ENCODE measurements at places on chromosomes 5 and 9.

DNA sequence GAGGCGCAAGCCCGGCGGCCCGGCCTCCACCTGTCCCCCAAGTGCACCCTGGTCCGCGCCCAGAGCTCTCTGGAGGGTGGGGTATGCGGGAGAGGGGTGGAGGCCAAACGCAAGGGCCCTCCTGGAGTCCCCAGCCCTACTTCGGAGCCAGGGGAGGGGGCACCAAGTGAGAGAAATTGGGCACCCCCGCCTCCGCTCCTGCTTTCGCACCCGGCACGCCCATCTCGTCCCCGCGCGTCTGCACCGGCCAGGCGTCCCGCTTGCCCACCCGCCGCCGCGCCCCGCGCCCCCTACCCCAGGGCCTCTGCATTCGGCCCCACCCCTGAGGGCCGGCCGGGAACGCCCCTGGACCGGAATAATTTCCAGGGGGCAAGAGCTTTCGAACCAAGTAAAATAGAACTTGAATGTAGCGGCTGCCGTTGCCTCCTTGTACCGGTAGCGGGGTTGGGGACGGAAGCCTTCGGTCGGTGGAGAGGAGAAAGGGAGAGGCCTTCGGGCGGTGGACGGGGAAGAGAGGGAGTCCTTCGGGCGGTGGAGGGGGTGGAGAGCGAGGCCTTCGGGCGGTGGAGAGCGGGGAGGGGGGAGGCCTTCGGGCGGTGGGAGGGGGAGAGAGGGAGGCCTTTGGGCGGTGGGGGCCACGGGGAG lies 694 bp upstream of the PHPT1 start:
- DNase-seq = peak; percentile 27

GRCh38 chr9:127085186-127085585 lies 37.2 kb downstream of the ANGPTL2 start:
- no peak for DNase-seq

GRCh38 chr5:38420246-38420645 lies 136.2 kb downstream of the LIFR start:
- DNase-seq = no peak

DNA sequence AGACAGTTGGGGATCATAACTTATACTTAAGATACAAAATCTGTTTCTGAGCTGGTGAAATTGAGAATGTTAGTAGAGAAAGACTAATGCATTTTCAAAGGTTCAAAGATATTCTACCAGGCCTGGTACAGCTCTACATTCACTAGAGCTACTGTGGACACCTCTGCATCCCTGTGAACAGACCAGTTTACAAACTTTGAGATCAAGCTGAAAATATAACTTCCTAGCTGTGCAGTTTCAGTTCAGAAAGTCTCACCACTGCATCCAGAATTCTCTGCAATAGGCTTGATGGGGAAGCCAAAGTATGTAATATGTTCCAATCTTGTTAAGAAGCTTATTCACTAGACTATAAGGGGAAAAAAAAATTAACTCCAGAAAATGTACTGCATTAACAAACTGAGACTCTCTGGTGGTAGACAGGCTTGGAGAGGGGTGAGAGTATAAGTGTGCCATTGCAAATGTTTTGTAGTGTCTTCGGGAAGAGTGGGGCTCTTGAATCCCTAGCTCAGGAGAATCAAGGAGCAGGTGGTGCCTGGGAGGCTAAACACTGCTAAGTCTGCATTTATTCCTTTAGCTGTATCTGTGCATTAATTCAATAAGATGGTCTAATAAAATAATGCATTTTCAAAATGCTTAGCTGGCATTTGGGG lies 671.9 kb downstream of the NR2F1-AS1 start:
- no peak for DNase-seq

GRCh38 chr9:34587271-34587670 lies 2.3 kb downstream of the CNTFR start:
- no peak for DNase-seq

DNA sequence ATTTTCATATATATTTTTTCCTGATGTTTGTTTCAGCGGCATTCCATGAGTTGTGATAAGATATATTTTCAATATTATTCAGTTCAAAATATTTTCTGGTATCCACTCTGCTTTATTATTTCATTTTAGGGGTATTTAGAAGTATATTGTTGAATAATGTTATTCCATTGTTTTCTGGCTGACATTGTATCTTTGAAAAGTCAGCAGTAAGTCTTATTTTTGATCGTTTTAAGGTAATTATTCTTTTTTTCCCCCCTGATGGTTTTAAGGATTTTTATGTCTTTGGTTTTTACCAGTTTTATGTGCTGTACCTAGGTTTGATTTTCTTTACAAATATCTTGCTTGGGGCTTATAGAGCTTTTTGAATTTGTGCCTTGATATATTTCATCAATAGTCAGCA lies 6.6 kb upstream of the GLRA1 start:
- no peak for DNase-seq

DNA sequence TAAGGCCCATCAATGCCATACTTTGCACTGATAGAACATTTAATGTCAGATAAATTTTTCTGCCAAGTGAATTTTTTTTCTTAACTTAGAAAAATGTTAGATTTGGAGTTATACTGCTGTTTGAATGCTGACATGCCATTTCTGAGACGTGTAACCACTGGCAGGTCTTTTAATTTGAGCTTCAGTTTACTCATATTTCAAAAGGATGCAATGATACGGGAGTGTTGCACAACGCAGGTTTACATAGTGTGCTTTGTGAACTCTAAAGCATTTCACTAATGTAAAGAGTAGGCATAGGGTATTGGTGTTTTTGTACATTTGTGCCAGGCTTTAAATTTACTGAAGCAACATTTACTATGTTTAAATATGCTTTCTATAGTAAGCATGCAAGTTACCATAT lies 4.2 kb downstream of the ZBTB43 start:
- DNase-seq = no peak

DNA sequence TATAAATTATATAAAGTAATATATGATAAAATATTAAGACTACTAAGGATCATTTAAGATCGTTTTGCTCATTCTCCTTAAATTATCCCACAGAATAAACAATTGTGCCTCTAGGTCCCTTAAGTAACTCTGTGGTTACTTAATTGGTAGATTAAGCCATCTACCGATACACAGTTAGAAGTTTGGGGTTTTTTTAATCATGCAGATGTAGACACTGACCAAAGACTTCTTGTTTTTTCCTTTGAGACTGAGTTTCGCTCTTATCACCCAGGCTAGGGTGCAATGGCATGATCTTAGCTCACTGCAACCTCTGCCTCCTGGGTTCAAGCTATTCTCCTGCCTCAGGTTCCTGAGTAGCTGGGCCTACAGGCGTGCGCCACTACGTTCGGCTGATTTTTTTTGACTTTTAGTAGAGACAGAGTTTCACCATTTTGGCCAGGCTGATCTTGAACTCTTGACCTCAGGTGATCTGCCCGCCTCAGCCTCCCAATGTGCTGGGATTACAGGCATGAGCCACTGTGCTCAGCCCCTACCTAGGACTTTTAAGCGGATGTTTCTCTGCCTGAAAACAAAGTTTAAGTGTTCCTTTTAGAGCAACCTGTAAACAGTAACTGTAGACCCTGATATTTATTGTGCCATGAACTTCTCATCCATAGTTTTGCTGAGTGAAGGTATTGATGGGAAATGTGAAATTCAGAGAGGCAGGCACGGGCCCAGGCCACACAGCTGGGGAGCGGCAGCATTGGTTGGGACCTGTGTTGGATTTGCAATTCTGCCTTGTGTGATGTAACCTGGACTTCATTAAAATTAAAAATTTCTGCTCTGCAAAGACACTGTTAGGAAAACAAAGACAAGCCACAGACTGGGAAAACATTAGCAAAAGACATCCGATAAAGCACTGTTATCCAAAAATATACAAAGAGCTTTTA lies 11.6 kb downstream of the CEL start:
- DNase-seq = no peak

DNA sequence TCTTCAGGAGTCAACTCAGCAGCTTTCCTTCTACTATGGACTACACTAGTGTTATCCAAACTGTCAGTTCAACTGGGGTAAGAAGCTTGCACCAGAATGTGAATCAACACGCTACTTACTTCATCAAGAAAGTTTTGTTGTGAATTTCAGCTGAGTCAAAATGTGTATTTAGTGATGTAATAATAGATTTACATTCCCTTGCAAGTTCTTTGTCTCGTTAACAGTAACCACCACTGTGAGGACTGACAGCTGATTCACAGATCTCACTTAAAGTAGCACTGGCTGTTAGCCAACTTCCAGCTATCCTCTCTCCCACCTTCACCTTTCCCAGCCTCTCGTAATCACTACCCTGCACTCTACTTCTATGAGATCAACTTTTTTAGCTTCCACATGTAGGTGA lies 445.3 kb downstream of the NTRK2 start:
- DNase-seq = no peak

DNA sequence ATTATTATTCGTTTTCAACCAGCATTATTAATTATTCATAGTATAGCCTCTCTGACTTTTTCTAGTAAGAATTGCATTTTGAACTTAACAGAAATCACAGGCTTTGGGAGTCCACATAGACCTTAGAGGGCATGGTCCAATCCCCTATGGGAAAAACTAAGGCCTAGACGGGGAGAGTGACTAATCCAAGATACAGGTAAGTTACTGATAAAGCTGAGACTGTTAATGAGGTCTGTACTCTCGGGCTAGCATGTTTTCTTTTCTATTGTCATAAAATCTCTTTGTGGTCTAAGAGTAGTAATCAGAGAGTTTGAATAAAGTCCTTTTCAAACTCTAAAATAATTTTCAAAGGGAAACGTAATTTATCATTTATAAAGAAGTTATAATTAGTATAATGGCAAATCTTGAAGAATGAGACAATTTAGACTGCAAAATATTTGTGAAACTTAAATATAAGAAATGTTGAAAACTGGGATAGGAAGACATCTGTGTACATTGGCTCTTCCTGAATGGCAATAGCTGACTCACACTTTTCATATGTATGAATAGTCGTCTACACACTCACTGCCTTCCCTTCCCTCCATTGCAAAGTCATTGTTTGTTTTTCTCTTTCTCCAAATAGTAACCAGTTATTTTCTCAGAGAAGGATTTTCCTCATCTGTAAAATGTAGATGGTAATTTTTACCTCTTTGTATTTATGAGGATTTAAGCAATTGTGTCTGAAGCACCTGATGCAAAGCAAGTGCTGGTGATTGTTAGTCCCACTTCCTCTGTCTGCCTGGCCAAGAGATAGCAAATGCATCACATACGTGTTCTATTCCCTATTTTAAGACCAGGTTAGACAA lies 207.9 kb upstream of the CD180 start:
- DNase-seq = no peak

DNA sequence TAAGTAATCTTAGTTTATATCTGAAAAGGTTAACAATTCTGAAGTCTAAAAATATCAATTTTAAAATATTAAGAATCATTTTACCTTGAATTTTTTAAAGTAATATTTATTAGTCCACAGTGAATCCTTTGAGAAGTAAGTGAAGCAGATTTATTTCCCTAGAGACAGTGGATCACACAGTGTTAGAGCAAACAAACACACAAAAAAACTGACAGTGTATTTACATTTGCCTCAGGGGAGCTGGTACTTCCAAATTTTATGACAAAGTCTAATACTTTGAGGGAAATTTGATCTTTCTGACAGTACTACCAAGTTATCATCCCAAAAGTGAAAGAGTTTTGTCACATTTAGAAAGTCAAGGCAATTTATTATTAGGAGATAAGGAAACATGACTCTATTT lies 1750.6 kb upstream of the CDH9 start:
- no peak for DNase-seq

DNA sequence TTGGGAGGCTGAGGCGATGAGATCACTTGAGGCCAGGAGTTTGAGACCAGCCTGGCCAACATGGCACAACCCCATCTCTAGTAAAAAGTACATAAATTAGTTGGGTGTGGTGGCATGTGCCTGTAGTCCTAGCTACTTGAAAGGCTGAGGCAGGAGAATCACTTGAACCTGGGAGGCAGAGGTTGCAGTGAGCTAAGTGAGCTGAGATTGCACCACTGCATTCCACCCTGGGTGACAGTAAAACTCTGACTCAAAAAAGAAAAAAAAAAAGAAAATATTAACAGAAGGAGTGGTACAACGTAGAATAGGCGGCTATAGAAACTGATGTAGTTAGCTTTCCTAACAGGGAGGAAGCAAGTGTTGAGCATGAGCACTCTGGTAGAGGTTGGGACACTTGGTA lies 59.9 kb downstream of the PBX3 start:
- no peak for DNase-seq

DNA sequence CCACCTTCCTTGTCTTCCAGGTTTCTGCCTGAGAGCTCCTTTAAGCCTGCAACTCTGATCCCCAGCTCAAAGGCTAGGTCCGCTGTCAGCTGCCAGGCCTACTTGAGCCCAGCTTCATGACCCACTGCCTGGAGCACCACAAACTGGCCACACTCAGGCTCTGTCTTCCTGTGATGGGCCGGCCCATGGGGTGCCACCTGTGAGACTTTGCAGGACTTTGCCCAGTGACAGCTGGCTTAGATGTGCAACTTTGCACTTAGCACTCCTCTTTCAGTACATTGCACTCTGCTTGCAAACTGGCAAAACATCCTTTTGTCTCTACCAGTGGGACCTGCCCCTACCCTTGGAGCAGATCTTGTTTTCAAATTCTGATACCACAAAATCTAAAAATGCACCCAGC lies 311.5 kb upstream of the PDE4D start:
- DNase-seq = no peak

DNA sequence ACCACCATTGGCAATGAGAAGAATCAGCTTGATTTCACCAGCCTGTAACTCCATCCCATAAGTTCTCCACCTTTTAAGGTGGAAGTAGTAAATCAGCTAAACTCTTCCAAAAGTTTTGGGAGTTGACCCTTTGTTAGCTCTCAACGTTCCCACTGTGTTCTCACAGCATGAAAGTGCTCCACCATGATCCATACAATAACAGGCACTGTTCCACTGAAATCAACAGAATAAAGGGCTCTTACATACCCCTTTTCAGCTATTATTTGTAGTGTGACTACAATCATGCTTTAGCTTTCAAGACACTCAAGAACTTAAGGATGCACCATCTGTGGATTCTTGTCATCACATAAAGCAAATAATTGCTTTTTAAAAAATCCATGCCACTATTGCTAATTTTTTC lies 81.6 kb downstream of the PPP2R2B start:
- peak; percentile 45 for DNase-seq

- DNase-seq = no peak
Observed at GRCh38 chr5:63573380-63573779, 388.9 kb downstream of the HTR1A start.

DNA sequence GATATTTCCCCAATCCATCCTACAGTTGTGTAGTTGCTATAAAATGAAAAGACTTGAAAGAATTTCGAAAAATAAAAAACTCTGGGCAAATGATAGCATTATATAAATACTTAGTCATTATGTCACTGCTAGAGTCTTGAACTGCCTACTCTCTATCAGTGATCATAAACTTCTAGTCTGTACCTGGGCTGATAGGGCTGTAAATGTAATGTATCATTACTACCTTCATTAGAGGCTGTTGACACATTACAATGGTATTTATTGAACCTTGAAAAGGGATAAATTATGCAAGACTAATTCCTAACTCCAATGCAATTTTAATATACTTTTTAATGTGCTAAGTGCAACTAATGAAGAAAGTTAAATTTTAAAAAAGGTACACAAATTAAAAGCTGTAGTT lies 214.1 kb upstream of the EFNA5 start:
- DNase-seq = no peak

GRCh38 chr5:122909470-122910100 lies 64.2 kb downstream of the SNX24 start:
- no peak for DNase-seq

- DNase-seq = no peak
Observed at GRCh38 chr9:125912667-125913066, 165.5 kb downstream of the PBX3 start.

All from neuronal stem cell (in vitro differentiated cells).